ENCODE measurements at places on chromosomes 16 and 17.

DNA sequence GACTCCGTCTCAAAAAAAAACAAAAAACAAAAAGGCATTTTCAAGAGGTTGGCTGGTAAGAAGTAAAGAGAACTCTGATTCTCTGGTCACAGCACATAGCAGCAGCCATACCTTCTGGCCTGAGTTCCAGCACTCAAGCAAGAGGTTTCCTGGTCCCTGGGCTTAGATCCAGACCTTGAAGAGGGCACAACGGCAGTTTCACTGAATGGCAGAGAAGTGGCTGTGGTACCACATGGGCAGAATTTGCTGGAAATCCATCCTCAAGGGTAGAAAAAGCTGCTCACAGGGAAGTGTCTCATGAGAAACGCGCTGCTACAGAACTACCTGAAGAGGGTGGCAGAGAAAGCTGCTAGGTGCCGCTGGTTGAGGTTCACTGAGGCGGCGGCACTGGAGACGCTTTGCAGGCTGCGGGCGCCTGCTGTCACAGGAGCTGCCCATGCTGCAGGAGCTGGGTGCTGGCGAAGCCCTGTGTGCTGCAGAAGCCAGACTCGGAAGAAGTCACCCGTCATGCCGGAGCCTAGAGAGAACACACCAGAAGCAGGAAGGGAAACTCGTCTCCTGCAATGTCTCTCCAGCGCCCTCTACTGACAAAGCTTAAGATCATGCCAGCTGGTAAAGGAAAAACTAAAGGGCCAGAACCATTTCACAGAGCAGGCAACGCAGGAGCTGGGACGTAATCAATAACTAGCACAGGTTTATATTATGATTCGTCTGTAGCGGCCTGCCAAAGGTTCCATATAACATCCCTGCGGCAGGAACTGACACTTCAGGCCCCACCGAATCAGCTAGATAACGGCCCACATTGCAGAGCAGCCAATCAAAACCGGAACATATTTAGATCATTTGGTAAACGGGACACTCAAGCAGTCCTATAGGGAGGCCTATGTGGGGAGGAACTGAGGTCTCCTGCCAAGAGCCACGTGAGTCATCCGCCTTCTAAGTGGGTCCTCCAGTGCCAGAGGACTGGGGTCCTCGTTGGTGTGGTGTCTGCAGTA lies 5.4 kb upstream of the ZNF213 start:
- no peak for DNase-seq

DNA sequence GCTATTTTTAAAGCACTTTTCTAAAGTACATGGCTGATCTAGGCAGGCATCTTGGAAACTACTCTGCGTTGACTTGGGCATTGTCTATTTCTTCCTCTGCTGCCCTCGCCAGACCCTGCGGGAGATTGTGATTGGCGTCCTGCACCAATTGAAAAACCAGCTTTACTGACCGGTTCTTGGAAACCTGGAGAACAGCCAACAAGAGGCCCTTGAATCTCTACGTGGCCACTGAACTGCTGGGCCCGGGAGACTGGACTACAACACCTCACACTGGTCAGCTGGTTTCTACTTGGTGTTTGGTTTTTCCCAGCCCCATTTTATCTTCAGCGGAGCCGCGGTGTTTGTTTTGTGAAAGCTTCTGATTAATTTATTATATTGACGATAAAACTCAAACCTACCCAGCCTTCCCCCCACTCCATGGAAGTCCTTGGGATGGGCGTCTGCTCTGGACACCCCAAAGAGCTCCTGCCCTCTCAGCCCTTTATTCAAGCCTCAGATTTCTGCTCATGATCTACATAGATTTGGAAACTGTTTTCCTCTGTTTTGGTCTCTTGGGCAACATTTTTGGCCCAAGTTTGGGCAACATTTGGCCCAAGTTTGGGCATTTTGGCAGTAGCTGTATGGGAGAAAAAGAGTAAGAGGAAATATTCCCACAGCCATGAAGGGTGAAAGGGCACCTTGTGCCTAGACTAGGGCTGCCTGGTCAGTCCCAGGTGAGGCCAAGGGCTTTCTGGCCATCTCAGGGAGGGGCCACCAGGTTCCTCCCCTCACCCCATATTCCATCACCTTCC lies 4.7 kb downstream of the MLX start:
- DNase-seq = no peak

GRCh38 chr16:81946206-81946605 lies 65.1 kb downstream of the SDR42E1 start:
- no peak for DNase-seq

GRCh38 chr16:2716948-2717347 lies 3.1 kb downstream of the PRSS27 start:
- DNase-seq = no peak

GRCh38 chr16:10598157-10598556 lies 17.8 kb upstream of the EMP2 start:
- DNase-seq = no peak

DNA sequence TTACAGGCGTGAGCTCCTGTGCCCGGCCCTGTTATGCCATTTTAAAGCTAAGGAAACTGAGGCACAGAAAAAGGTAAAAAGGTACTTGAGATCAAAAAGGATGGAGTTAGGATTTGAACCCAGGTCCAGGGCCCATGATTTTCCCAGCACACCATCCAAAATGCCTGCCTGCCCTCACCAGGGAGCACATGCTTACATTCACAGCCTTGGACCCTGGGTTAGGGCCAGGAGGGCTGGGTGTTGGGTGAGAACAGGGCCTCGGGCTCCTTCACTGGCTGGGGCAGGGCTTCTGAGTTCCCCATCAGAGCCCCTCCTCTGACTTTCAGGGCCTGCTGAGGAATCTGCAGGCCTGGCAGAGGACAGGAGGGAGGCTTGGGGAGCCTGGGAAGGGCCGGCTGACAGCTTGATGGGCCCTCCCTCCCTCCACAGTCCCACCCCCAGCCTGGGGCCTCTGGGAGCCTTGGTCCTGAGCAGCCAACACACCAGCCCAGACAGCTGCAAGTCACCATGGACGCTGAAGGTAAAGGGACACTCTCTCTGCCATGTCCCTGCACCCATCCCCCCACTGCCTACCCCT lies at the start of gene QPRT:
TSS of gene QPRT (plus strand) at position 490 of the 577 bp plus-strand sequence. CDS start at position 508, 18 bp downstream.
- no peak for DNase-seq

GRCh38 chr16:31561426-31562233 lies 33.9 kb downstream of the AHSP start:
- no peak for DNase-seq

DNA sequence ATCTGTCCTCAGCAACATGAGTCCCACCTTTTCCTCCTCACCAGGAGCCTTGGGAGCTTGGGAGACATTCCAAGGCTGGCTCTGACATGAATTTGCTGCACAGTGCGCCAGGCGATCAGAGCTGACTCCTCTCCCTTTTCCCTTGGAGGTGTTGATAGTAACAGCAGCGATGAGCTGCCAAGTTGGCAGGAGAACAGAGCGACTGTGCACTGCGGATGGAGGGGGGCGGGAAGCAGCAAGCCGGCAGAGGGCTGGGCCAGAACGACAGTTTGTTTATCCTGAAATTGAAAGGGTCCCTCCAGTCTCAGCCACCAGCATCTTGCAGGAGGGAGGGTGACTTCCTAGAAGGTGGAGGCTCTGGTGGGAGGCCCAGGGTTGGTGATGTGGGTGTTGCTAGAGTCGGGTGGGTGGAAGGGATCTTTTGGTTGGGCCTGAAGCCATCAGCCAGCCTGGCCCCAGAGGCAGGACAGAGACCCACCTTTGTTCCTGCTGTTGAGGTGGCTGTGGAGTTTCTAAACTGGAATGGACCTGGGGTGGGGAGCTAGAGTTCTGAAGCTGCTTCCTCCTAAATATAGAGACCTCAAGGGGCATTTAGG lies 22.5 kb upstream of the DYNLL2 start:
- no peak for DNase-seq

DNA sequence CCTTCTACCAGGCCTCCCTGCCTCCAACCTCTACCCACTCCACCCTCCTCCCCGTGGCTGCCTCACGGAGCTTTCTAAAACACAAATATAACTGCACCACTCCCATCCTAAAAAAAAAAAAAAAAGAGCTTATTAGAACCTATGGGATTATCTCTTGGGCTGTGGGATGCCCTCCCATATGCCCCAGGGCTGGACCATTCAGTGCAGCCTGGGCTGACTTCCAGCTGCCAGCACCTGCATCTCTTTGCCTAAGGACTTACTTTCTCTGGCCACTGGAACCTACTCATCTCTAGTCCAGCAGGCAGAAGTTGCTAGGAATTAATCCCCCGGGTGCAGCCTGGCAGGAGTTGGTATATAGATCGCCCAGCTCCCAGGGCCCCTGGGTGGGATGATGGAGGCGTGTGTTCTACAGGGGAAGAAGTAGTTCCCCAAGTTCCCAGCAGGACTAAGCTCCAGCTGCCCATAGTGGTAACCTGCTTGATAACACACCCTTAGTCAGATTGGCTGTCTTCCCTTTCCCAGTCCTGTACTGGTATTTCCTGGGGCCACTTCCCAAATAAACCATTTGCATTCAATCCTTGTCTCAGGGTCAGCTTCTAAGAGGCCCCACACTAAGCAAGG lies 10.3 kb downstream of the MPP3 start:
- DNase-seq = no peak

- DNase-seq = no peak
These were observed 14.1 kb upstream of the G6PC1 start for GRCh38 chr17:42886283-42887176.

DNA sequence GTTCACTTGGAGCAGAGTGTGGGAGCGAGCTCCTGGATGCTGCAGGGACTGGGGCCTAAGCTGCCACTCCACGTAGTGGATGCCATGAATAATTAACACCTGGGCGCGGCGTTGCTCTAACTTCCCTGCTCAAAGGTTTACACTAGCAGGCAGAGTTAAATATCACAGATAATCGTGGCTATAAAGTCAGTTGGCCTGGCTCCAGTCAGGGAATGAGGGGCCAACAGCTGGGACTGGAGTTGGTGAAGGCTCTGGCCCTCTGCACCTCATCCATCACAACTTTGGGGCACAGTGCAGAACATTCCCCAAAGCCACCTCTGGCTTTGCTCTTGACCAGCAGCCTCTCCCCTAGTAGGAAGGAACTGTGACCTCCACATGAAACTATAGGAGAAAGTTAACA lies 10.9 kb downstream of the HOXB4 start:
- no peak for DNase-seq

GRCh38 chr17:58002154-58002948 lies 4.7 kb downstream of the SRSF1 start:
- DNase-seq = no peak

GRCh38 chr17:75339971-75340370 lies 50.7 kb upstream of the SLC25A19 start:
- DNase-seq = no peak

DNA sequence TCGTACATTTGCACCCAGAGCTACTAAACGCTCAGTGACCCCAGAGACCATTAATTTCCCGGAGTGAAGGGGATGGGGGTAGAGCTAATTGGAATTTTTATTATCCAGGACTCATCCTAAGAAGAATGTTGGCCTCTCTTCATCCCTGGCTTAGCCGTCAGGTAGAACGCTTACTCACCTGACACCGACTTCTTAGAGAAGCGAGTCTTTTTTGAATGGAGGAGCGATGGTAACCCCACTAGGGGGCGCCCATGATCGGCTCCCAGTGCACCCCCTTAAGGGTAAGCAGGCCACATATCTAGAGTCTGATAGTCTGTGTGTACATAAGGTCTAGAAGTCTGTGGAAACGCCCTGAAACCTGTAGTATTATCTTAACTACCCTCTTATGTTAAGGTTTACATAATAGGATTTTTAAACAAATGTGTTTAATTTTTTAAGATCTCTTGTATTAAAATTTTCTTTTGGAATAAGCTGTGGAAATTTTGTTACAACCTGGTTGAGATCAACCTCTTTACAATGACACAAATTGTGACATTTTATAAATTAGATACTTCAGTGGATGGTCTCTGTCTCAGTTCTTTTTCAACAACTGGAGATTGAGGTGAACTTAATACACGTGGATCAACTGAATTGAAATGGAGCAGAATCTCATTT lies 229.8 kb downstream of the CPPED1 start:
- peak; percentile 61 for DNase-seq

DNA sequence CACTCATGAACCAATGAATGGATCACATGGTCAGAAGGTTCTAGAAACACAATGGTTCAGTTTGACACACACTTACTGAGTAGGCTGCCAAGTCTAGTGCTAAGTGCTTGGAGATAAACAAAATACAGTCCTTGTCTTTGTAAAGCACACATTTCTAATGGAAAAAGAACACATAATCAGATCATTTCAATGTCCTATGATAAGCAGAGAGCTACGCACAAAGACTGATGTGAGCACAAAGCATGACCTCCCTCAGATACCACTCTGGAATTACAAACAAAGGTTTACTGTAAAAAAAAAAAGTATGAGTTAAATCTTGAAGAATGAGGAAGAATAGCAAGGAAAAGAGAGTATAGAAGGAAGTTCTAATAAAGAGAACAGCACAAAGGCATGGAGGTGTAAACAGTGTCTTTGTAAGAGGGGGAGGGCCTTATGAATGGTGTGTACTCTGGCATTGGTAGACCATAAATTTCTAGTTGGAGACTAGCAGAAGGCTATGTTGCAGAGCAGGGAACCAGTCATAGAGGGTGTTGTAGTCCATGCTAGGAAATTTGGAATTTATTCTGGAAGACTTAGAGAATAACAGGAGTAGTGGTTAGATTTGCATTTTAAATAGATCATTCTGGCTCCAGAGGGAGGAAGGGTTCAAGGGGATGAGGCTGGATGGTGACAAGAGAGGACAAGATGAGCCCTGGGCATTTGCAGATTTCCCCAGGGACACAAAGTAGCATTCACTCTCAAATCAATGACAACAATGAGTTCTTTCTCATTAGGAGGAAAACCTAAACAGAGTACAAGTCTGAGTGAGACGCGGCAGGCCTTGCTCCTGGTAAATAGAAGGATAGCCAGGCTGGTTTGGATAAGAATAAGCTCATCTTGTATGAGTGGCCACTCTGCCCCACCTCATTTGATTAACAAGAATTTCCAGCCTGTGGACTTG lies 468.0 kb downstream of the TOX3 start:
- no peak for DNase-seq

GRCh38 chr16:5022521-5022920 lies 11.2 kb downstream of the NAGPA start:
- DNase-seq = no peak

GRCh38 chr17:42849451-42850181 lies 1.4 kb upstream of the AOC3 start:
- DNase-seq = no peak

DNA sequence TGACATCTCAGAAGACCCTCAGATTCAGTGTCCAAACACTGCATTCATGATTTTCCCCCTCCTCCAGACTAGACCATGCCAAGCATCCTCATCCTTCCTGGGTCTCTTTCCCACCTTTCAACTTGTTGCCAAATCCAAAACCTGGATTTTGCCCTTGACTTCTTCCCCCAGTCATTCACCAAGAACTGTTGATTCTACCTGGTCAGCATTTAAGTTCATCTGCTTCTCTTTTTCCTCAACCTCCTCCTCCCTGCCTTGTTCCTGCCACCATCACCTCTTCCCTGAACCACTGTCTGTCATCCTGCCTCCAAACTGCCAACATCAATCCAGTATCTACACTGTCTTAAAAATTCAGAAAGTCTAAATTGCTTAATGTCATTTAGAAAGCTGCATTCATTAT lies 20.9 kb downstream of the CHST4 start:
- no peak for DNase-seq

GRCh38 chr16:11800382-11800718 lies 3.3 kb upstream of the ZC3H7A start:
- DNase-seq = no peak

Measured in GM19239 (cell line).